GDM1 (cell line): ENCODE measurements at places on chromosomes 11 and 22.

GRCh38 chr11:84465040-84465439, 1162.1 kb downstream of the DLG2 start:
- DNase-seq = no peak

- DNase-seq = no peak
Measured at GRCh38 chr22:20228055-20228938, 39.8 kb downstream of the RTN4R start.

- no peak for DNase-seq
Measured at GRCh38 chr22:47247579-47248240, 485.3 kb downstream of the TBC1D22A start.

GRCh38 chr11:79678780-79679452, 238.1 kb upstream of the TENM4 start:
- no peak for DNase-seq

GRCh38 chr11:113240790-113241635, 73.4 kb upstream of the TTC12 start:
- DNase-seq = no peak

GRCh38 chr22:46317646-46318045, 17.9 kb upstream of the TRMU start:
- DNase-seq = no peak

DNA sequence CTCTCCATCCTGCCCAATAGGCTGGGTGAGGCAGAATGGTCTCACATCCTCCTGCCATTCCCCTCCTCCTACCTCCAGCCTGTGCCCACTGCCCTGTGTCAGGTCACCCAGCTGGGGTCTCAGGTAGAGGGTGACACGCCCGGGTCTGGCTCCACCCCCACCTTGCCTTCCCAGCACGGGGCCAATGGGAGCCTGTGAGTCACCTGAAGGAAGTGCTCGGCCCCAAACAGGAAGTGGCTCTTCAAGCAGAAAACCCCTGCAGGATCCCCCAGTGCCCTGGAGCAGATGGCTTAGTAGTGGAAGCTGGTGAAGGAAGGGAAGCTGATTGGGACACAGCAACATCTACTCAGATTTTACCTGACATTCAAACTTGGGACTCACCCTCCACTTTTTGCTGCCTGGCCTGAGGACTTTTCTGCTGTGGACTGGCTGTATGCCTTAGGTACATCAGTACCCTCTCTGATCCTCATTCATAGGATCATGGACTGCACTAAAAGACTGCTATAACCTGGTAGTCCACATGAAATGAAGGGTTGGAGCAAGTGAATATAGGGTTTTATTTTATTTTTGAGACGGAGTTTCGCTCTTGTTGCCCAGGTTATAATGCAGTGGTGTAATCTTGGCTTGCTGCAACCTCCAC, 33.4 kb downstream of the GDPD5 start:
- peak; percentile 55 for DNase-seq

GRCh38 chr11:79236541-79236971, 204.3 kb downstream of the TENM4 start:
- no peak for DNase-seq

DNA sequence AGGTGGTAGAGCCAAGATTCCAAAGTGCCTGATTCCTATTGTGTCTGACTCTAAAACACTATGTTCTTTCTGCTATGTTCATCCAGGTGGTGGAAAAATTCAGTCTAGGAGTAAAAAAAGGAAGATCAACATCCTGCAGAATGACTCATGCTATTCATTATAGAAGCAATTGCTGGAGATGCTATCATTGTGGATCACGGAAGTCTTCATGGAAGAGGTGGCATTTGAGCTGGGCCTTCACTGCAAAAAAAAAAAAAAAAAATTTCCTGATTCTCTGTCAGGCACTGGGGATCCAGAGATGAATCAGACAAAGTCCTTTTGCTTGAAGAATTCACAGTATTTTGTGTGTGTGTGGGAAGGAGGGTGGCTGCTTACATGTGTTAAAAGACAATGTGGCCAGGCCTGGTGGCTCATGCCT, 1.4 kb upstream of the UVRAG start:
- DNase-seq = no peak

- DNase-seq = no peak
Measured at GRCh38 chr11:97570636-97571035, 1180.8 kb downstream of the JRKL start.
